ENCODE measurements at places on chromosomes 5 and 9.

- DNase-seq = no peak
These were observed 22.2 kb downstream of the COL27A1 start for GRCh38 chr9:114177423-114178064.

- DNase-seq = no peak
These were observed 29.6 kb downstream of the PTTG1 start for GRCh38 chr5:160451281-160451680.

- DNase-seq = no peak
These were observed 189.5 kb downstream of the ERCC6L2 start for GRCh38 chr9:96064826-96065481.

- no peak for DNase-seq
These were observed 258.0 kb downstream of the NR3C1 start for GRCh38 chr5:143145243-143146160.

DNA sequence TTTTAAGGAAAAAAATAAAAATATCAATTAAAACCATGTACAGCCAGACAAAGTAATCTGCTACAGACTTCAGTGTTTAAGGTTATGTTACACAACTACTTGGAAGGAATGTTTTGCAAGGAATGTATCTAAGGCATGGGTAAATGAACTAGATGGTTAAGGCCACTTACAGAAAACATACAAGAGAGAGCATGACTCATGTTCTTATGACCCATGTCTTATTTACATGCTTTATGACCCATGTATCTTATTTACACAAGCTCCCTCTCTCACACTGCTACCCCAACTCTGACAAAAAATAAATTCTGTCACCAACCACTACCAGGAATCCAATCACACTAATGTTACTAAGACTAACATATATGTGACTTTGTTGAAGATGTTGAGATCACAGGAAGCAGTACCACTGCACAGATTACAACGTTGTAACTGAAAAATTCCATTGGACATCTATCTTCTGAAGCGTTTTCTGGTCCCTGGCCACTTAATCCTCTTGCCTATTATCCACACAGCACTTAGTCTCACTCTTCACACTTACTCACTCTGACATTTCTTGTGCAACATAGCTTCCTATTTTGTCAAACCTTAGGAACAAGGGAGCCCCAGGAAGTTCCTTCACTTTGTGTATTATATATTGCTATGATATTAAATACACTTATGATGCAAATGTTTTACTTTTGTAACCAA, 1630.1 kb upstream of the C9orf72 start:
- DNase-seq = no peak
